OCI-M1 (cell line): ENCODE measurements at places on chromosomes 5 and 9.
A peak's percentile ranks its signal among the peaks of the same experiment; 100 is the strongest.

GRCh38 chr9:98255061-98255577 lies 330 bp downstream of the TBC1D2 start:
- no peak for DNase-seq

DNA sequence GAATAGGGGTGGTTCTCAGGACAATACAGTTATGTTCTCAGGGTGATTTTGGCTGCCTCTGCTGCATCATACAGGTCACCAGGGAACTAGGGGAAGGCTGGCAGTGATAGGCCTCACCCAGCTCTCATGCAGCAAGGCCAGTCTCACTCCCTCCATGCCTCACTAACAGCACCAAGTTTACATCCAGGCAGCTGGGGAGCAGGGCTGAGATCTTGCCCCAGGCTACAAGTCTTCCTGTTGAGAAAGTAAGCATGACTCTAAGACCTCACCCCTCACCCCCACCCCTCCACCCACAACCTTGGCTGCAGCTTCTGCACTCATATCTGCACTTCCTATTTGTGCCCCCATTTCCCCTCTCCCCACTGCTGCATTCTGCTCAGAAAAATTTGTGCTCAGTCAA lies 481.2 kb downstream of the ACTL7B start:
- DNase-seq: no peak

- no peak for DNase-seq
Measured at GRCh38 chr9:120521101-120521500, 58.9 kb downstream of the CDK5RAP2 start.

DNA sequence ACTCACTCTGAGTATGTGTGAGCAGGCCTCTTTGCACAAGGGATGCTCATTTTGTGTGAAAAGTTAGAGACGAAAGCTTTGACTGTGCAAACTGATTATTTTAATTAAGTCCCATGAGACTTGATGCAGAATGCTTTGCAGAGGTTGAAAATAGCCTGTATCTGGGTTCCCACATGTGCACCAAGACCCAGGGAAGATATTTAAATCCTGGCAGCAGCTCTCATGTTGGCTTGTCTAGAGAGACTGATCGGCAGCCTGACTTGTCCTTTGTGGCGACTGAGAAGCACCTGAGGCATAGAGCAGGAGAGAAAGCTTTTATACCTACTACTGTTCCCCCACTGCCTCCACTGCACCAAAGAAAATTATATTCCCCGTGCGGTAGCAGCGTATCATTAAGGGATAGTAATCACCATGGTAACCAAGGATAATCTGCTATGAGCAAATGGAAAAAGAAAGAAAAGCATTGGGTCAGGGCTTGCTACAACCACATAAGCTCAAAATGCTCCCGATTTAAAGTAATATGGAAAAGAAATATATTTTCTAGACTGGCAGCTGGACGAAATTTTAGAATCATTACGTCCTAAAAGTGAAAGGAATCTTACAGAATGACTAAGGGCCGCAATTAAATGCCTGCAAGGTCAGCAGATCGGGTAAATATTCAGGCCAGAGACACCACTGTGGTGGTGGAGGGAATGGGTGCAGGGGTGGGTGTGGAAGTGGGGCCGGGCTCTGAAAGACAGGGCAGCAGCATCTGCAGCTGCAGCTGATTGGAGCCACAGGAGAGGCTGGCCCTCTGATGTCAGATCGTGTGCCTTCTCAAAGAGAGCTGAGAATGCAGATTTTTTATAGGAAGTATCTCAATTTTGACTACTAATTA lies 135.3 kb upstream of the EPB41L4A start:
- DNase-seq: no peak

GRCh38 chr5:142803428-142804125 lies 33.4 kb downstream of the ARHGAP26 start:
- no peak for DNase-seq

DNA sequence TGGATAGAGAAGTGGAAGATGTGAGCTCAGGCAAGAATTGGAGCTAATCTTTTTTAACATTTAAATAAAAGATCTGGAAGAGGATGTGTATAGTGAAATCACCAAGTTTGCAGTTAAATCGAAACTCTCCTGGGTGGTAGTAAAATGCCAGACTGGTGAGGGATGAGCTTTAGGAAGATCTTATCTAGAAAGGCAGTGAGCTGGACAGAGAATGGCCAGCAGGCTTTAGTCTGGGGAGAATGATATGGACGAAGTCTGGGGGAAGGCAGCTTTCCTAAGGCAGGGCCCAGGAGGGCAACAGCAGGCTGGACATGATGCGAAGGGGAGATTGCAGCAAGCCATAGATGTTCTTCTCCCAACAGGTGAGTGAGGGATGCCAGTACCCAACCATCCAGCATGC lies 25.6 kb downstream of the UNC5A start:
- DNase-seq: no peak

- no peak for DNase-seq
Measured at GRCh38 chr9:71726723-71727122, 41.6 kb downstream of the CEMIP2 start.

GRCh38 chr9:74526215-74526614 lies 29.1 kb downstream of the RORB start:
- DNase-seq: no peak

DNA sequence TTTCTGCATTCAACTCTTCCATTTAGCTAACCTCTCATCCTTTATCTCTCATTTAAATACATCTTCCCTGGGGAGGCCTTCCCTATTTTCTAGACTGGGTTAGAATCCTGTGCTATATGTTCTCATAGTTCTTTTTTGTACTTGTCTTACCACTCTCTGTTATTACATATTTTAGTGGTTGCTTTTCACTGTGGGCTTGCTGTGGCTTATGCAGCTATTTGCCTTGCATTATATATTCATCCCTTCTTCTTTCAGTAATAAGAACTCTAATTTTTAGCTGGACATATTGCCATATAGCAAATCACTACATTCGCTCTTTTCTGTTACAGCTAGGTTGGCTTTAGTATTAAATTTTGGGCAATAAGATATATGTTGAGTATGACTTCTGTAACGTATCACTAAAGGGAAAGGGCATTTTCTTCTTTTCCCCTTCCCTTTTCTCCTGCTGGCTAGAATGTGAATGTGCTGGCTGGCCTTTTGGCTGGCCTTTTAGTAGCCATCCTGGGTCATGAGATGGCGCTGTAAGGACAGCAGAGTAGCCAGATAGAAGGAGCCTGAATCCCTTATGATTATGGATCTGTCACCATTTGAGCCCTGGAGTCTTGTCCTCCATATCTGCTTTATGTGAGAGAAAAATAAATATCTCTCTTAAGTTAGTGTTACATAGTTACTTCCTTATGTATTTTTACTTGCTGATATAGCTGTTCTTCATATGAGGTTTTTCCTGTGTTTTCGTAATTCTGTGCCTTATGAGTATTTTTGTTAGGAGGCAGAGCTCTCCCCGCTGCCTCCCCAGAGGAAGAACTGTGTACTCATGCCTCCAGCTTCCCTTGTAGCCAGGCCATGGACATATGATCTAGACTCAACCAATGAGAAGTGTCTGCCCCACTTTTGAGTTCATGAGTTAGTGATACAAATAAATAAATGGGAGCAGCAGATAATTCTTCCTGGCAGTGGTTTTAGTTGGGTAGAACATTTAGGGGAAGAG lies 65.8 kb downstream of the NDUFAF2 start:
- DNase-seq: peak; percentile 37

DNA sequence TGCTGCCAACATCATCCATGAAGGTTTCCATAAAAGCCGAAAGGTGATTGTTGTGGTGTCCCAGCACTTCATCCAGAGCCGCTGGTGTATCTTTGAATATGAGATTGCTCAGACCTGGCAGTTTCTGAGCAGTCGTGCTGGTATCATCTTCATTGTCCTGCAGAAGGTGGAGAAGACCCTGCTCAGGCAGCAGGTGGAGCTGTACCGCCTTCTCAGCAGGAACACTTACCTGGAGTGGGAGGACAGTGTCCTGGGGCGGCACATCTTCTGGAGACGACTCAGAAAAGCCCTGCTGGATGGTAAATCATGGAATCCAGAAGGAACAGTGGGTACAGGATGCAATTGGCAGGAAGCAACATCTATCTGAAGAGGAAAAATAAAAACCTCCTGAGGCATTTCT lies 10.1 kb downstream of the TLR4 start:
- DNase-seq: no peak

DNA sequence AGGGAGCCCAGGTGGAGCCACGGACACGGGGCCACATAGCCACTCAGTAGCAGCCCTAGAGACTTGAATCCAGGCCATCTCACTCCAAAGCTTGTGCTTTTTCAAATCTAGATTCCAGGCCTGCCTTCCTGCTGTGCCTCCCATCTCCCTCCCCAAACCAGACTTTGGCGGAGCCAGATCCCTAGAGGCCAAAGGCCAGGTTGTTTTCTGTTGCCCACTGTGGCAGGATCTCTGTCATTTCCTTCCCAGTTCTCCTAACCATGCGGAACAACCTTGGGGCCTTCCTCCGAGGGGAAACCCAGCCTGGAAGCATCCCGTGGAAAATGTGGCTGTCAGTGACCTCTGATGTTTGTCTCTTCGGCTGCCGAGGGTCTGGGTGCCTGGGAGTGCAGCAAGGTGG lies 16.4 kb upstream of the RPS14 start:
- no peak for DNase-seq

GRCh38 chr5:51567636-51568035 lies 184.4 kb downstream of the ISL1 start:
- DNase-seq: peak; percentile 8

GRCh38 chr5:154055201-154055600 lies 16.4 kb downstream of the MFAP3 start:
- no peak for DNase-seq

DNA sequence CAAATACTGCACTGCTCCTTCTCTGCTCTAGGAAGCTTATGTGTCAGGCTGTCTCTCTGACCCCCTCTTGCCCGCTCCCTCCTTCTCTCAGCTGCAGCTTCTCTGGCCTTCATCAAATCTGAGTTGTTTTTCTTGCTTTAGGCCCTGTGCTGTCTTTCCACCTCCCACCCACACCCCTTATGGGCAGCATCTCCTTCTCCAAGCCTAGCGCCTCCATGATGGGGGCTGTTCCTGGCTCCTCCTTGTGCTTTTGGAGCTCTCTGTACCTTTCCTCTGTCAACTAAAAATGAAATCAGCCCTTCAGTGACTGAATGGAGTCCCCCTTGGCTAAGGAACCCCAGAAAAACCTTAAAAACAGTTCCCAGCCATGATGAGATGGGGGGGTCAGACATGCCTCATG lies 6.6 kb upstream of the CFAP157 start:
- DNase-seq: no peak

DNA sequence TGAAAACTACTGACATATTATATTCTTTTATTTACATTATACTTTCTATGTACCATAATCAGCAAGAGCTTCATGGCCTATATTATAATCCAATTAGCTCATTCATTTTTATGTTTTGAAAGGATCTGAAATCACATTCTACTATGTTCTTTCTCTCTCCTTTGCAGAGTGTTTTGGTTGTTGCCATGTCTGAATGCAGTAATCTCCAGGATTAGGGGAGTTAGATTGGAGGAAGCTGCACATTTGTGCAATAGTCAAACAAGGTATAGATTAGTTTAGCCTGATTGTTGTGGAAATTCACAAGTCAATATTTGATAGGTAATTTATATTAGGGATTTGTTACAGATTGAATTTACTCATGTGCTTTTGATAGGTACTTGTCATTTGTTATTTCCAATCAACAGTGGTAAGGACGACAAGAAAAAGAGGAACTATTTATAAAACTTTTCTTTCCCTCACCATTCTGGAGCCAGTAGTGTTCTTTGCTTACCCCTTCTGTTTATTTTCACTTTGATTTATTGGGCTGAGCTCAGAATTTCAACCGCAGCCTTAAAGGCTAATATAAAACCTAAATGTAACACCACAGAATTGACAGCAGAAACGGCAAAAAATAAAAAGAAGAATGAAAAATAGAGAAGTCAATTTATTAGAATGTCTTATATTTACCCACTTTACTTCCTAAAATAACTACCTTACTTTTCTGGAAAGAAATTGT lies 597.0 kb downstream of the CHSY3 start:
- peak; percentile 19 for DNase-seq

DNA sequence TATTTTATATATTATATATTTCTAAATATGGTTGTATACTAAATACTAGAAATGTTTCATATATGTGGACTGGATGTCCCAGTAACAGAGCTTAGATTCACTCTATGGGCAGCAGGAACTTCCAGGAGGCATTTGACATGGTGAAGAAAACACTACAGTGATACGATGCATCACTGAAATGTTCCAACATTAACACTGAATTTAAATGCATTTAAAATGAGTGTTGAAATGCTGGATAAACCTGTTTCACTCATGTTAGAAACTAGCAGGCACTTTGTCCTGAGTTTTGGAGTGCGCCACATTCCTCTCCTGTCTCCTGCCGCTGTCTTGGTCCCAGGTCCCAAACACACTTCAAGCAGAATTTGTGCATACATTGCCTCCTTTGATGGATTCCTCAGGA lies 237.8 kb upstream of the NFIL3 start:
- DNase-seq: no peak

GRCh38 chr9:113349066-113349444 lies 286 bp upstream of the BSPRY start:
- DNase-seq: no peak

- no peak for DNase-seq
Measured at GRCh38 chr5:150092159-150092787, 5.9 kb upstream of the CSF1R start.

GRCh38 chr9:88716596-88717290 lies 181.8 kb downstream of the NXNL2 start:
- DNase-seq: no peak

GRCh38 chr5:5183933-5184332 lies 43.8 kb downstream of the ADAMTS16 start:
- DNase-seq: no peak

DNA sequence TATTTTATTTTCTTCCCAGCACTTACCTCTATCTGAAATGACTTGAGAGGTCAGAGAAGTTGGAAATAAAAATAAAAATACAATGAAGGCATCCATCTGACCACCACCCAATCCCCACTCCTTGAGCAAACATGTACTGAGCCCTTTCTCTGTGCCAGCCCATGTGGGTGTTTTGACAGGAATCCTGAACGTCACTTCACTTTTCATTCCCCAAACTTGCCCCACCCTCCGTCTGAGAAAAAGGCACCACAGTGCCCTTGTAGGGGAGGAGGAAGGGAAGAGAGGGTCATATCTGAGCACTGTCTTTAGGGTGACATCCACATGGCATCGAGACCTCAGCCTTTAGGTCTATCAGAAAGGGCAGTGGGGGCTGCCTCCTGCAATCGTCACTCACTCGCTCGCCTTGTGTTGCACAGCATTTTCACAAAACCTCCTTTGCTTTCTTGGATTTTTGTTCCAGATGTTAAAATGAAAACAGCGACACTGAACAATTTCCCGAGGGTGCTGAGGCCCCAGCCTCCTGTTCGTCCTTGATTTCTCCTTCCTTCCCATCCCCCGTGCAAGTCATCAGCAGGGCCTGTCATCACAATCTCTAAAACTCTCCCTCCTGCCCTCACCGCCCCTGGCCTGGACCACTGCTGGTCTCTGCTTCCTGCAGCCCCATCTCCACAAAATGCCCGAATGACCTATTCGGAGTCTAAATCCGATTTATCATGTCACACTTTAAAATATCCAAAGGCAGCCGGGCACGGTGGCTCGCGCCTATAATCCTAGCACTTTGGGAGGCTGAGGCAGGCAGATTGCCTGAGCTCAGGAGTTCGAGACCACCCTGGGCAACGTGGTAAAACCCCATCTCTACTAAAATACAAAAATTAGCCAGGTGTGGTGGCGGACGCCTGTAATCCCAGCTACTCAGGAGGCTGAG lies 13.0 kb downstream of the HIGD2A start:
- no peak for DNase-seq
